Central memory CD4-positive, alpha-beta T cell (primary cell): ENCODE measurements at places on chromosomes 5 and 9.

DNA sequence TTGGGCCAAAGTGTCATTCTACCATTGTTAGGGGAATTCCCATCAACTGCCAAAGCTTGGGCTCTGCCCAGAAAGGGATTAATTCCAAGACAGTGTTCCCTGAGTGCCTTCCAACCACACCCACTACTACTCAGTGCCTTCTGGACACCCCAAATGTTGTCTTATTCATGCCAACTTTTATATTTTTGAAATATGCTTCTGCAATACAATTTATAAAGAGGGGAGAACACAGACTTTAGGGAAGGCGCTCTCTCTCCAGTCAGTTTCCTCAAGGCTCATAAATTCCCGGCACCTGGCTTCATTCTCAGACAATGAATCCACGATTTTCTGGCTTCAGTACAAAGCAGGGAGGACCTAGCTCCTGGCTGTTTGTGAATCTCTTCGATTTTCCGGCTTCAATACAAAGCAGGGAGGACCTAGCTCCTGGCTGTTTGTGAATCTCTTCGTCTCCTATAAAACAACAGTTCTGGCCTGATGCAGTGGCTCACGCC, 120.1 kb upstream of the MYO10 start:
- DNase-seq, result no peak

GRCh38 chr9:6305954-6306563, 22.1 kb upstream of the TPD52L3 start:
- DNase-seq, result no peak

- no peak for DNase-seq
These were observed 52.2 kb upstream of the TUT7 start for GRCh38 chr9:86406366-86406765.

GRCh38 chr5:10600626-10601245, 36.9 kb downstream of the ANKRD33B start:
- no peak for DNase-seq

DNA sequence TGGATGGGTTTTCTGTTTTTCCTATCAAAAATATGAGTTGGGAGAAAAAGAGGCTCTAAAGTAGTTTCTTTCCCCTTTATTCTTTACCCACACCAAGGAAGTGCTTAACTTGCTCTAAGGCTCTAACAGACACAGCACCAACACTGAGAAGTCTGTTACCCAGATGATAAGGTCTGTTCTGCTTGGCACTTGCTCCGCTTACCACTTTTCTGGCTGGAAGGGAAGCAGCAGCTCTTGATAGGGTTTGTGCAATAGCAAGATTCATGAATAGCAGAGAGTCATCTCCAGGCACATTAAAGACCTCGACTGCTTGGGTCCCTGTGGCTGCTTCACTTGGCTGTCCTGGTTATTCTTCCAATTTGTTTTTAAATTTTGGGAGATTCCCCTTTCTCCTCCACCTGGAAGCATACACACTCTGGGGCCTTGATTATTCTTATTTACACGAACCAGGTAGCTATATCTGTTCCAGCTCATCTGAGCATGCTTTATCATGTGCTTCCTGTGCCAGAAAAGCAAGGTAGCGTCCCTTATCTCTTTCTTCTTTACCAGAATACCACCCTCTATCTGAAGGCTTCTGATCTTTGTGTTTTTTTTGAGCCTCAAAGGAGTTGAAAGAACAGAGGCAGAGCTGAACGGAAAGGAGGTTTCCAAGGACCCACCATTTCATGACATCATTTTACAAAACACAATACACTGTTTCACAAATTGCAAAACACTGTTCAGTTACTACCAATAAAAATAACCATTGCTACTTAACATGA, 24.8 kb downstream of the PPP3R2 start:
- DNase-seq, result peak; percentile 70

GRCh38 chr5:120684749-120685415, 220.8 kb downstream of the PRR16 start:
- no peak for DNase-seq

DNA sequence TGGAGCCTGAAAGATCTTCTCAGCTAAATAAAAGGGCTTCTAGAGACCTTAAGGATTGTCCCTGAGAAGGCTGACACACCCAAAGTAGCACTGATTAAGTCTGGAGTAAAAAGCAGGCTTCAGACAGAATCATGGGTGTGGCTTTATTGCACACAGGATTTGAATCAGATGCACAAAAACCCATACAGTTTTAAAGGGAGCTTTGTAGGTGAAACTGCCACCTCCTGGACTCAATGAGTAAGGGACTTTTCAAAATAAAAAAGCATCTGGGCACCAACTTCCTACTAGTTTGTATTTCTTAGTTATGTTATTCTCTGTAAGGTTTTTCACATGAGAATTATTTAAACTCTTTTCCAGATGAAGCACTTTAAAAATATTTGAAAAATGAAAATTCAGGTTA, 129.4 kb downstream of the EDIL3 start:
- no peak for DNase-seq

DNA sequence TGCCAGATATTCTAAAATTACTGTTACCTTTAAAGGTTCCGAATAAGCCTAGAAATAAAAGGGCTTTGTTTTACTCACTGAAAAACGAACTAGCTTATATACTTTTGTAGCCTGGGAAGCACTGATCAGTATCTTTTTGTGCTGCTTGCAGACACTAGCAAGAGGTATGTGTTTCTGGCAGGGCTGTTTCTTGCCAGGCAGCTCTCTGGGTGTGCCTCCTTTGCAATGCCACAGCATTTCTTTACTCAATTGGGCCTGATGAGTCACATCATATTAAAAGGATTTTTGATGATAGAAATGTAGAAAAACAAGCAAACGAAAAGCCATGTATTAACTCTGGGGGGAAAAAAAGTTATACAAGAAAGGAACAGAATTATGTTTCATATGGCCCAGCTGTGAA, 35.6 kb downstream of the CD180 start:
- peak; percentile 47 for DNase-seq

- peak; percentile 32 for DNase-seq
These were observed 17.1 kb downstream of the MTREX start for GRCh38 chr5:55324815-55325418.

- no peak for DNase-seq
These were observed 64.0 kb downstream of the PRRC1 start for GRCh38 chr5:127581450-127581849.

DNA sequence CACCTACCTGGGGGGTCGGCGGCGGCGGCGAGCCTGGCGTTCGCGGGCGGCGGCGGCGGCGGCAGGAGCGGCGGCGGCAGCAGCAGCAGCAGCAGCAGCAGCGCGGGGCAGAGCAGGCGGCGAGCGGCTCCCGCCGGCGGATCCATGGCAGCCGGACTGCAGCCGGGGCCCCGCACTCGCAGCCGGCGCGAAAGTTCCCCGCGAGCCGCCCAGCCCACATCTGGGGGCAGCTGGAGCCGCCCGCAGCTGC, 153 bp downstream of the ADAMTS2 start:
- DNase-seq, result no peak

GRCh38 chr9:18684593-18685317, 210.8 kb downstream of the ADAMTSL1 start:
- DNase-seq, result no peak

DNA sequence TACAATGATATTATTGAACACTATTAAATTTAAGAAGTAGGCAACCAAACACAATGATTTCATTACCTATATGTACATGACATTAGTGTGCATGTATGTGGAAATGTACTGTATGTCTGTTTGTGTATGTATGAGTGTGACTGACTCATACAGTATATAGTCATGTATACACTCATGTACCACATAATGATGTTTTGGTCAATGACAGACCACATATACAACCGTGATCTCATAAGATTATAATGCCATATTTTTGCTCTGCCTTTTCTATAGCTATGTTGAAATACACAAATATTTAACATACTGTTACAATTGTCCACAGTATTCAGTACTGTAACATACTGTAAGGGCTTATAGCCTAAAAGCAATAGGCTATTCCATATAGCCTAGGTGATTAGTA, 19.7 kb downstream of the SVEP1 start:
- DNase-seq, result no peak

DNA sequence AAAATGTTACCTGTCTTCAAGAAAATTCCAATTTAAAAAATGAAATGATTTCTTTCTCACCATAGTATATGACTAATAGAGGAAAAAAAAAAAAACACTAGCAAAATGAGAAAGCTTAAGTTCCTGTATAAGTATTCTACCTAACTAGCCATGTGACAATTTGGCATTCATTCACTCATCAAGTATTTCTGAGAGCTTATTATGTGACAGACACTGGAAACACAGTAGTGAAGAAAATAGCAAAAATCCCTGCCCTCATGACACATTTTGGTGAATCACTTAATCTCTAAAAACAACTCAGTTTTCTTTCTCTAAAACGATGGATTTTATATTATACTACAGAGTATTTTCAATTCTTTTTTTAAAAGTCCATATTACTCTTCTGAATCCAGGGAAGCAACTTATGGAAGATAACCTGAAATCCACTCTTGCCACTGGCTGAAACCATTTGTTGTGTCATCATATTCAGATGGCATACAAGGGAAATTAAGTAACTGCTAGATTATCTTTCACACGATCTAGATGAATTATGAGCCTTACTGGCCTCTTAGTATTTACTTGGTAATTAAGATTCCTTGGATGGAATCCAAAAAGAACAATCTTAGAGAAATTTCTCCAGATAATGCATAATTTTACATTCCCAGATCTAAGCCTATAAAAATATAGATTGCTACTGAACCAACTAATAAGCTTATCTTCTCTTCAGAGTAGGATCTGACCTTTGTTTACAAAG, 5.5 kb downstream of the PTBP3 start:
- no peak for DNase-seq

GRCh38 chr9:87635656-87636501, 90.0 kb upstream of the CTSL start:
- DNase-seq, result no peak

DNA sequence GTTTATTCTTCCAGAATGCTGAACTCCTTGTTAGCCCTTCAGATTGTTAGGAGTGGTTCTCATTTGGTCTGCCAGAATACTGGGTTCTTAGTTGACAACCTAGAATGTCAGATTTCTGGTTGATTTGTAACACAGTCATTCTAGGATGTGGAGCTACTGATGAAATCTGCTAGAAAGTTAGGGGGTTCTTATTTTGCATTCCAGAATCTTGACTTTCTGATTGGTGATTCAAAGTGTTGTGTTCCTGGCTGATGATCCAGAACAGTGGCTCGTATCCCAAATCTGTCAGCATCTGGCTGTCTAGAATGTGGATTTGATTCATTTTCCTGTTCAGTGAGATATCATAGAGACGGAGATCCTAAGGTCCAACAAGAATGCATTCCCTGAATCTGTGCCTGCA, 21.9 kb downstream of the PTGS1 start:
- no peak for DNase-seq

DNA sequence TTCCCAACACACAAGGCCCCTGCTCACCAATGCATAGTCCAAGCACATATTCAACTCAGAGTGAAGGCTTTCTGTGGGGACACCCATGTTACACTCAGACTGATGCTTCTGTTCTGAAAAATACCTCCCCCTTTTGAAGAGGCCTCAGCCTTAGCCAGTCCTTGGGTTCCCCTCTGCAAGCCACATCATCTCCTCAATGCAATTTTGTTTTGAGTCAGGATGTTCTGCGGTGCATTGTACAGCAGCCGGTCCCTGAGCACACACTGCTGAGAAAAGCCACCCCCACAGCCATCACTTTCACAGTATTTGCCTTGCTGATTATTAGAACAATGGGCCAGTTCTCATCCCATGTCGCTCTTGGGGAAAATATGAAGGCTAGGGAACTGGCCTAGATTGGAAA, 241.2 kb downstream of the FAM114A2 start:
- DNase-seq, result no peak

GRCh38 chr9:80030801-80031200, 459.0 kb downstream of the TLE4 start:
- DNase-seq, result no peak

- no peak for DNase-seq
These were observed 839 bp downstream of the KCNV2 start for GRCh38 chr9:2718001-2718697.

DNA sequence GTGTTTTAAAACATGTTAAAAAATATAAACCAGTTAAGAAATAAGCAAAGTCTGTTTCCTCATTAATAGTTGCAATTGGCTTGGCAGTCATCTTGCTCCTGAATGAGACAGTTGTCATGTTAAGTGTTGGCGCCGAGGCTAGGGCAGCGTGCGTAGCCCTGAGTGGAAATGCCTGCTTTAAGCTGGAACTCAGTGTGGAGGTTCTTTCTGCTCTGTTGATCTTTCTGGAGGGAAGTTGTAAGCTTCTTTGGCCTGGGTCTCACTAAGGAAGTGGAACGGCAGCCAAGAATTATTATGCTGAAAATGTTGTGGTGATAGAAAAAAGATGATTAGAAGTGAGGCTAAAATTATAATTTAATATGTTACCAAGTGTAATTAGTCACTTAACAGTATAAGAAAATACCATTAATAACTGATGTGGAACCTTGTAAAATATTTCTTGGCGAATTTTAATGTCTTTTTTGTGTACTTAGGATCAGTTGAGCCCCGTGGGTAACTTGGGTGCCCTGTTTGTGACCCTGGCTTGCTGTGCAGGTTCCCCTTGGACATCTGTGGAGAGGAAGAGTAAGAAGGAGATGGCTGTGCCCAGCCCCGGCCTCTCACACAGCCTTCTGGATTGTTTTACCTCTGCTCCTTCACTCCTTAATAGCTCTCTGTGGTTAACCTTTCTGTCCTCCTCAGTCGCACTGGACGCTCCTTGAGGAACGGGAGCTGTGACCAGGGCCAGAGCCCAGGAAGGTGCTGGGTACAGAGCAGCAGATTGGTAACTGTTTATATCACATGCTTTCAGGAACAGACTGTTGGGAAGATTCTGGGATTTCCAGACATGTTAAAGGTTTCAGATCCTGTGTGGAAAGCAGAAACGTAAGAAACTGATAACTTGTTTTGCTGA, 31.0 kb downstream of the PCBD2 start:
- no peak for DNase-seq
